ENCODE measurements at places on chromosomes 1 and 21.
A peak's percentile ranks its signal among the peaks of the same experiment; 100 is the strongest.

DNA sequence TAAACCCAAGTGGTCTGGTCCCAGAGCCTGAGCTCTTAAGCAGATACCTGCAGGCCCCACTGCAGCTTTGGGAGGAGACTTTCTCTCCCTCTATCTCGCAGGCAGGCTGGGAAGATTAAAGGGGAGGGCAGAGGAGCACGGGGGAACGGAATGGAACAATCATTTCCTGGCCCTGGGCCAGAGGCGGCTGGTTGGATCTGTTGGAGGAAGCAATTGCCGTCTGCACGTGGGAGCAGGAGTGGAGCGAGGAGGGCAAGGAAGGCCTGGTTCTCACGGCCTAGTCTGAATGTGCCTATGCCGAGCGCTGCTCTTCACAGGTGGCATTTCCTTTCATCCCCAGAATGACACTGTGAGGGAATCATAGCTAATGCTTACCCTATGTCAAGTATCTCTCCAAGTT, 23.7 kb downstream of the NKAIN1 start:
- peak; percentile 53 for DNase-seq

- DNase-seq: no peak
Observed at GRCh38 chr1:231226156-231226555, 14.9 kb upstream of the GNPAT start.

DNA sequence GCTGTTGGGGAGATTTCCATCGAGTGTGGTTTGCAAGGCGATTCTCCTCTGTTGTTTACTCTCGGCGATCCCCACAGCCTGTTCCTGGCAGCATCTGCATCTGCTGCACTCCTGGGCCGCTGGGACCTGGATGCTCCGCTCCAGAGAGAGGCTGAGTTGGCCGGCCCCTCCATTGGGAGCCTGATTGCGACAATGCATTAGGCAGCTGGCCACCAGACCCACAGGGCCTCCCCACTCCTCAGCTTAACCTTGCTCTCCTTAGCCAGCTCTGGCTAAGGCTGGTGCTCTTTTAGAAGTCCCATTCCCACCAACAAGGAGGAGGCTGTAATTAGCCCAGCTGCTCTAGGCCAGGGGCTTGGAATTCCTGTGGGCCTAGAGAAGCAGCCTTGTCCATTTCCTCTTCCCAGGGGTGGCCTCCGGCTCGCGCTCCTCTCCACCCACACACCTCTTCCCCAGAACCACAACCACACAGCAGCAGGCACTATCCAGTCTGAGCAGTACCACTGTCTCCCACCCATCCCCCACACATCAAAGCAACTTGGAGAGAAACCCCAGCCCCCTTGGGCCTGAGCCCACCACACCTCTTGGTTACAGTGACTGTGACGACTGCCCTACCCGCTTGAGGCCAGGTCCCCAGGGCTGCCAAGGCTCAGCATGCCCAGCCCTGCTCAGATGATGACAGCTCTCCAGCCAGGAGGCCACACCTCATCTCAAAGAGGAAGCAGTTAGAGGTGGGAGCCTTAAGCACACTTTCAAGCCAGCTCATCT, 193.8 kb upstream of the EDN2 start:
- DNase-seq: no peak

DNA sequence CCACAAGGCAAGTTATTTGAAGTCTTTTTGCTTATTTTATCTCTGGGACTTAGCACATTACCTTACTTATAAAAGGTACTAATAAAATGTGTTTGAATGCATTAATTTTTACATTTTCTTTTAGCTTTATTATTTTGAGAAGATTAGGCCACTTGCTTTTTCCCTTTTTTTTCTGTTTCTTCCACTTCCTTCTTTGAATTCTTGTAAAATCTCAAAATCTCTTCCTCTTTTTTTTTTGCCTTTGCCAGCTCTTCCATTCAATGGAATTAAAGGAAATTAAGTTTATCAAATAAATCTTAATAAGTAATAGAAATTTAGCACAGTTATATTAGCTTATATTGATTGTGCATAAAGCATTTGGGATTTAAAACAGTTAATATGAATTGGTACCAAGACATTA, 260.9 kb downstream of the SRGAP2C start:
- DNase-seq: no peak

DNA sequence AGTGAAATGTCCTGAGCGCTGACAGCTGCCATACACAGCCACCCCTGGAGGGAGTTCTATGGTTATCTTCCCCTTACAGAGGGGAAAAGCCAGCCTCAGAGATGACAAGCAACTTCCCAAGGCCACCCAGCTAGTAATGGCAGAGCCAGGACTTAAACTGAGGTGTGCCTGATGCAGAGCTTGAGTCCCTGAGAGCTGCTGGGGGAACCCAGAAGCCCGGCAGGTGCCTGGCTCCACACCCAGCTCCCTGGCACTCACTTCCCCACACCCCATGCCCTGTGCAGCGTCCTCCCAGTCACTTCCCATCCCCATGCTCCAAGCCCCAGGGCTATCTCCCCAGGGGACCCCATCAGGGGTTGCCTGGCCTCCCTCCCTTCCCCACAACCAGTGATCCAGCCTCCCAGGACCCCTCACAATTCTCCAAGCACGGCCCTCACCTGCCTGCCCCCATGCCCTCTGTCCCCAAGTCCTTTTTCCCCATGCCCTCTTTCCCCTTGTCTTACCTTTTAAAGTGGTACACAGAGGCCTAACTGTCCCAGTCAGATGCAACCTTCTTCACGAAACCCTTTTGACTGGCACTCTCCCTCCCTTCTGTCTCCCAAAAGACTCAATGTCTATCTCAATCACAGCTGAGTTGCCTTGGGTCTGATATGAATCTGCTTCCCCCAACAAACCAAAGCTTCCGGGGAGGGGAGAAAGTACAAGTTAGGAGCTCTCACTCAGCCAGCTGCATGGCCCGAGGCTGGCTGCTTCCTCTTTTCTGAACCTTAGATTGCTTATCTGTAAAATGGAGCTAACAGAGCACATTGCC, 39.8 kb upstream of the LRP8 start:
- DNase-seq: no peak

DNA sequence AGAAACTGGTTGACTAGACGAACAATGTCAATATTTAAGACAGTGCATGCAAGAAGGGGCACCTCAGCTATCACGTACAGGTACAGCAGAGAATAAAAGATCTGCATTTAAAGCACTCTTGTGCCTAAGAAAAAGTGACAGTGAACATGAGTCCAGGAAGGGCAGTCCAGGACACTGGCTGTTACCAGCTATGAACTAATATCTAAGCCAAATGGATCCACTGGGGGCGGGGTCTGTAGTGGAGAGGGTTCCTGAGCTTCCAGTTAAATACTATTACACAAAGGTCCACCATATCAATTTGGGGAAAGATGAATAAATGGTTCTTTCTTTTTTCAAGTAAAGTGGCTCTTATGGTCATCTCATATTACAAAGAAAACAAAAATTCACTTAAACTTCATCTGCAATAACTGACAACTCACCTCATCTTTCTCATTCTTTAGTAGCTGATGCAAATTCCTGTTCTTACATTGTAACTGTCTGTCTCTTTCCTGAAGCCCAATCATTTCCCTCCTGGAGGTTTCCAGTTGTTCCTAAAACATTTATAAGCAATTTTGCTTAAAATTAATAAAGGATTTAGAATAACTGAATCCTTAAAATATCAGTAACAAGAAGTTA, 24.5 kb downstream of the SSX2IP start:
- no peak for DNase-seq

GRCh38 chr1:57254022-57254421, 169.8 kb downstream of the DAB1 start:
- DNase-seq: no peak

- DNase-seq: no peak
Observed at GRCh38 chr1:180614730-180615129, 17.1 kb upstream of the XPR1 start.

- no peak for DNase-seq
Observed at GRCh38 chr1:61605607-61606321, 119.2 kb downstream of the TM2D1 start.

DNA sequence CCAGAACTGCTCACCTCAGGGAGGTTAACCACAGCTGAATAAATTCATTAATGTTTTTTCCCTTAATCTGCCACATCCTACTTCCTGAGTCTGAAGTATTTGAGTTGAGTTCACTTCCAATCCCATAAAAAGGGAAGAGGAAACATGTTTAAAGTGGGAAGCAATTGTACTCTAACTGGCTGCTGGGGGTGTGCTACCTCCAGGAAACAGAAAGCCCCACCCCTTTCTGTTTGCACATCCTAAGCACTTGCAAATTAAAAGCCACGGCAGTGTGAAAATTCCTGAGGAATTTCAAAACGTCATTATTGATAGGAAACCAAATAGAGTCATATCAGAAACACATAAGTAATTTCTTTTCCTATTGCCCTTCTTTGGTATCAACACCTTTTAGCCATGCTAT, 307.0 kb upstream of the NR5A2 start:
- no peak for DNase-seq

DNA sequence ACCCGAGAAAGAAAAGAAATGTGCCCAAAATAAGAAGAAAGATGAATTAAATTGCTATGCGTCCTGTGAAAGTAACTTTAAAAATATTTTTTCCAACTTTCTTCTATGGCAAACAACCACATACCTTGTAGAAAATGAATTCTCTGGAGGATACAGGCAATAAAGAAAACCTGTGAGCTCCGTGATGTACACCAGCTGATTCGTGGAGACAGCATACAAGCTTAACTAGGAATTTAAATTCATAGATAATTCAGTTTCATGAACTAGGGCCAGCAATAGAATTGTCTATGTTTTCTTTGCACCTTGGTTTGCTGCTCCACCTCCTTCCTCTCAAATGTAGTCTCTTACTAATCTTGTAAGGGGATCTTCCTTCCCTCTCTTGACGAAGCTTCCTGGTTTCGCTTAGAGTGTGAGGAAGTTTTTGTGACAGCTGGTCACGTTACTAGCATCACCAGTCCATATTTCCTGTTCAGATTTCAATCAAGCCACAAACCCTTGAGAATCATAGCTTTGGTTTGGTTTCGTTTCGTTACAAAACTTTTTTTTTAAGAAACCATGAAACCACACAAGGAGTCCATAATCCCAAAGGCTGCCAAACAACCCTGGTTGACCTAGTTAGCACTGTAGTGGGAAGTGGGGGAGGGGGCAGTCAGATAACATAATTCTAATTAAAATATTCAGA, 35.8 kb downstream of the GREM2 start:
- no peak for DNase-seq

GRCh38 chr1:219298571-219299148, 125.0 kb downstream of the LYPLAL1 start:
- DNase-seq: no peak

GRCh38 chr1:66331658-66332547, 202.1 kb upstream of the SGIP1 start:
- DNase-seq: no peak

GRCh38 chr1:232581932-232582331, 48.0 kb downstream of the SIPA1L2 start:
- DNase-seq: no peak

- DNase-seq: no peak
Observed at GRCh38 chr1:31668303-31668883, 23.7 kb upstream of the PEF1 start.

- DNase-seq: no peak
Observed at GRCh38 chr1:185971688-185972087, 237.5 kb downstream of the HMCN1 start.

- DNase-seq: peak; percentile 5
Observed at GRCh38 chr1:162498496-162498810, 835 bp downstream of the UHMK1 start.

GRCh38 chr1:86190873-86191272, 34.3 kb upstream of the COL24A1 start:
- no peak for DNase-seq

DNA sequence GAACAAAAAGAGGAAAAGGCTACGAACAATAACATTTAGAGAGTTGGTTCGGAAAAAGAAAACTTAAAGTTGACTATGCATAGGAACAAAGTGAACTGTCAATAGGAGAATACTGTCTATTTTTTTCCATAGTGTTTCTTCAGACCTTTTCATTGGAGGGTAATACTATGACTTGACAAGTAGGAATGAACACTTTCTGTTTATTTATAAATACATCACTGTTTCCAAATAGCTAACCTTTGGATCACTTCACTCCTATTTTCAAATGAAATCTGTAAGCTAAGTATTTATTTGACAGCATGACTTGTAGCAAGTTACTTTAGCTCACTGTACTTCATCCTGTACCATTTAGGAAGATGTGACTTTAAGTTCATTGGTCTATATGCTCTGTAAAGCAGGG, 221.3 kb downstream of the COL24A1 start:
- DNase-seq: no peak

GRCh38 chr1:40971966-40972365, 7.5 kb upstream of the CTPS1 start:
- DNase-seq: no peak

DNA sequence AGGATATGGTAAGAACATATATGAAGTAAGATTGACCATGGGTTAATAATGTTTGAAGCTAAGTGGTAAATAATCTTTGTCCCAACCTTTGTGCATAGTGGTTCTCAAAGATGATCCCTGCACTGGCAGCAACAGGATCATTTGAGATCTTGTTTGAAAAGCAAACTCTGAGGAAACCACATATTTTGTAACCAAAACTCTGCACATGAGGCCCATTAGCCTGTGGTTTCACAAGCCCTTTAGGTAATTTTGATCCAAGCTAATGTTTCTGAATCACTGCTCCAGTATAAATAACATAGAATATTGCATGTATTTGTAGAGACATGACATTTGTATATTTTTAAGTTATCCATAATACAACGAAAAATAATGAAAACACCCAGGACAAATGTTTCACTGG, 147.9 kb upstream of the RGS18 start:
- DNase-seq: no peak

- DNase-seq: no peak
Observed at GRCh38 chr1:208170252-208170651, 73.9 kb downstream of the PLXNA2 start.

- DNase-seq: no peak
Observed at GRCh38 chr1:118148034-118148433, 37.0 kb downstream of the SPAG17 start.

DNA sequence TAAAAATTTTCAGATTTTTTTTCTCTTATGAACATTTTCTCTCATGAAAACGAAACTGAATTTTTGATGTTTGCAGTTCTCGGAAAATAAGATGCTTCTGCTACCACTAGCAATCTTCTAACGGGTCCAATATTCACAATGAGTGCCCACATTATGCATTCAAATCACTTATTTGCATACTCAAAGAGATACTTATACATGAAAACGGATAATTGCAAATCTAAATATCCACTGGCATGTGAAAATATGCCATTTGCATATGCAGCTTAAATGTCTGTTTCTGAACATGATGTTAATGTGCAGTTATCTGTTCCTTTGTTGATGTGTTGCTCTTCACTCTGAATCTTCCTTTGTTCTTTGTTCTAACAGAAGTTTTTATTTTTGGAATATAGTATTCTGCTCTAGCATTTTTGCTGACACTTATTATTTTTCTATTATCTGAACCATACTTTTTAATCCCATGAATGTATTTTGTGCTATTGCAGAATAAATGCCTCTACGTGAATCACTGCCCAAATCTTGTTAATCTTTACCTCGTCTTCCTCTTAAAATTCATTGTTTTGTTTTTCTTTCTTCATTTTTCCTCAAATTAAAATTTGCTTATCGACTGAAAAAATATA, 259.4 kb upstream of the BRINP3 start:
- DNase-seq: no peak

DNA sequence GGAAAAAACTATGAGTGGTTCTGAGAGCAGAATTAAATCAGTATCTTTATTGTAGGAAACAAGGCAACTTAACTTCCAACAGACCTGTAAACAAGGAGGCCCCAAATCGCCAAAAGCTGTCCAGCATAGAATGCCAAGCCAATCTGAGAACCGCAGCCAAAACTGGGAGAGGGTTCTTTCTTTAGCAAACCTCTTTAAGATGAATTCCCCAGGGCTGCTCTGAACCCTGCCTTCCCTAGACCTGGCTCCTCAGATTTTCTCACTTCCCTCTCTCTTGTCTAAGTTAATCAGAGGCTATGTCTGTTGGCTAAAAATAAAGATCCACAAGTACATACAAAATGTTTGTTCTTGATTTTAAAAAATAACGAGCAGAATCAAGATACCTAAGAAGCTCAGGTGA, 141.4 kb downstream of the SMYD3 start:
- no peak for DNase-seq

Data from NCI-H2081 treated with DMSO at 0.1 percent for 48 hours (cell line).